Glomerular endothelial cell (primary cell): ENCODE measurements at places on chromosomes 7 and 10. TPM values are rescaled to one million over a fixed set of nuclear protein-coding genes. Genes with fewer than 3 reads are reported as not detected.

DNA sequence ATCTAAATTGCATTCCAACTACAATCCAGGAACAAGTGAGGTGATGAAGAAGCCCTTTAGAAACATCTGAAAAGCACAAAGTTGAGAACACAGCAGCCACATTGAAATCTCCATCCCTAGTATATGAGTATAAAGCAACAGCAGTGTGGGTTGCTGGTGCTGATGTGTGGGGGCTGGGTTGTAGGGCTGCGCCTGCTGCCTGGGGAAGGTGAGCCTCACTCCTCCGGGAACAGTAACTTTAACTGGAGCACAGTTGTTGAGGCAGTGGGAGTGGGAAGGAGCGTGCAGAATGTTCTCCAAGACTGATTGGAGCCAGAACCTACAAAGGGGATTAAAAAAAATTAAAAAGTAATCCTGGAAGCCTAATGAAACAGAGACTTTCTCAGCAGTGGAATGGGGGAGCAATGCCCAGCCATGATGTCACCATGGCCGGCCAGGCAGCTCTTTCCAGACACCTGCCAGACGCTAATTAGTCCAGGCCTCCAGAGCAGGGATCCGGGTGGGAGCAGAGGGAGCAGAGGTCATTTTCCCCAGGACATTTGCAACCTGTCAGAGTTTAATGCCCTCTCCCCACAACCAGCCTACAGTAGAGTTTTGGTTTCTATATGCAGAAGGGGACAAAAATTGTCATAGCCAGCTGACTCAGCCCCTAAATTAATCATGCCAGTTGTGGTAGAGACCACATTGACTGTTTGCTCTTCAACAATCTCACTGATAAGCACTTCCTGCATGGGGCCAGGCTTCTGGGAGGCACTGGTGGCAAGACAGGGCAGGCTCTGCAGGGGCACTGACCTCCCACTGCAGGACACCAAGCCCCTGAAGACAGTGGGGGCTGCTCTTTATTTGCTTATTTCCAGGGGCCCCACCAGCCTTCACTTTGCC is 133.0 kb upstream of the ZNF32 start:
- DNase-seq: no peak

- no peak for DNase-seq
Observed at GRCh38 chr7:20417260-20417659, 86.6 kb downstream of the ITGB8 start.

The VSIR gene
- total RNA-seq: 14.9 and 53.8 TPM in 2 replicates

The DKK1 gene
- 22.0 and 33.0 TPM in 2 replicates for total RNA-seq

The ANKRD26 gene
- 3.3 and 6.2 TPM in 2 replicates for total RNA-seq
